AG09319 (cell line): ENCODE measurements at places on chromosomes 12 and 14.

GRCh38 chr12:19222558-19222957, 93.0 kb downstream of the PLEKHA5 start:
- no peak for DNase-seq

DNA sequence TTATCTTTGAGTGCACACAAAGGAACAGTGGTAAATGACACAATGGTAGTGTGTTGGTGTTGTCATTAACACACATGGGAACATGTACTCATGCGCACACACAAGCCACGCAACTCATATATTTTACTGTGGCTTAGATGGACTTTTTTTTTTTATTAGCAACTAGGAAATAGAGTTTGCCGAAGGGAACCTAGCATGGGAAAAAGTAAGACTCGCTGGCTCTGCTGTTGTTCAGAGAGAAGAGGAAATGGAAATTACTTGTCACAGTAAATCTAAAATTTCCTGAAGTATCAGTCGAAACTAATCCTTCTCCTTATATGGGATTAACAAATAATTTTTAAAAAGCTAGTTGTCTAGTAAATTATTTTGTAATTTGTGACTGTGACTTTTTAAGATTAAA, 33.7 kb upstream of the IL22 start:
- DNase-seq, result no peak

- no peak for DNase-seq
These were observed 20.4 kb upstream of the TTC7B start for GRCh38 chr14:90836692-90837063.

GRCh38 chr14:70032447-70032846, 153.2 kb downstream of the SMOC1 start:
- DNase-seq, result no peak

- DNase-seq, result no peak
These were observed 118.1 kb downstream of the CMAS start for GRCh38 chr12:22164139-22164538.

DNA sequence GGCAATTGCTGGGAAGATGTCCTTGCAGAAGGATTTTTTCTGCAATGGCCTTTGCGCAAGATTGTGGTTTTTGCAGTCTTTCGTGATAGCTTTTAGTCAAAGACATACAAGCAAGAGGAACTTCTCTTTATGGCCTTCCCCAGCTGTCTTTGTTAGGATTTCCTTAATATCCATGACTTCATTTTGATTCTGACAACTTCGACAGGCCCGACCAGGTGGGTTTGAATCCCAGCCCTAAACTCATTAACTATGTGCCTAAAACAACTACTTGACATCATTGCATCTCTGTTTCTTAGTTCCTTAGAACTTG, 13.3 kb upstream of the VRK1 start:
- DNase-seq, result no peak

DNA sequence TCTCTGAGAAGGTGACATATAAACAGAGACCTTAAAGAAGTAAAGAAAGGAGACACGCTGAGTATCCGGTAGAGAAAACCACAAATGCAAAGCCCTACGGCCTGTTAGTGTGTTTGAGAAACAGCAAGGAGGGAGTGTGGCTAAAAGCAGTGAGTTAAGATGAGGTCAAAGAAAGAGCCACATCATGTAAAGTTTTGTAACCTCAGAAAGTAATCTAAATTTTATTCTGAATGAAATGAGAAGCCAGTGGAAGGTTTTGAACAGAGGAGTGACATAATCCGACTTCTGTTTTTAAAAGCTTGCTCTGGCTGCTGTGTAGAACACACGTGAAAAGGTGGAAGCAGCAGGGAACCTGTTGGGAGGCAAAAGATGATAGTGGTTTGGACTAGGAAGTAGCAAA, 32.6 kb downstream of the PPP2R5E start:
- DNase-seq, result no peak

- DNase-seq, result no peak
These were observed 20.7 kb downstream of the PRPF40B start for GRCh38 chr12:49643961-49644619.

DNA sequence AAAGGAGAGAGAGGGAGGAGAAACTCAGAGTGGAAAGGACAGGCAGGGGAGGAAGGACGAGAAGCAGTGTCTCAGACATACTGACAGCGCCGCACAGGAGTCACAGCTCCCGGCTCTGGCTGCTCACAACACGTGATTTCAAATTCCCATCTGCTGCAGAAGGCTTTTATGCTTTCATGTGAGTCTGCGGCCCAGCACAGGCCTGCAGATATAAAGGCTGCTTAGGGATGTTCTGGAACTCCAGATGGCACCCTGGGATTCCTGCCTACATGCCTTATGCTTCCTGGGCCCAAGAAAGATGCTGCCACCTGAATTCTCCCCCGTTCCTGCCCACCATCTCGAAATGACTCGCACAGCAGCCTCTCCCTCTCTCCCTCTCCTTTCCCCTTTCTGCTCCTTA, 89.6 kb downstream of the NUAK1 start:
- no peak for DNase-seq

- no peak for DNase-seq
These were observed 762 bp downstream of the PPP2R5E start for GRCh38 chr14:63542231-63542999.

DNA sequence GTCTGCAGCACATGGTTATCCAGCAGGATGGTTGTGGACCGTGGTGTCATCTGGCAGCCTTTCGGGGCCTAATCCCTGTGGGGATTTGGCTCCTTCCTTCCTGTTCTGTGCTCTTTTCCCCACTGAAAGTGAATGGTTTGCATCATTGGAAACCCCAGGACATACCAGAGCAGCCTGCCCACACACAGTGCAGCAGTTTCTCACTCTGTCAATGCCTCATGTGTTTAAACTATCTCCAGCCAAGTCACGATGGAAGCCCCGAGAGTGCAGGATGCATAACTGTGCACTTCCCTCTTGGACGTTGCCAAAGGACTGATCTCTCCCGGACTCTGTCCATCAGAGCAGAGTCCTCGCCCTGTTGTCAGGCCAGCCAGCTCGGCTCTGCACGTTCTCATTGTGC, 29.0 kb upstream of the AMN start:
- peak; percentile 62 for DNase-seq
